ENCODE measurements at places on chromosomes 6 and 20.
A peak's percentile ranks its signal among the peaks of the same experiment; 100 is the strongest.

GRCh38 chr6:149357726-149358538 lies 40.4 kb downstream of the TAB2 start:
- no peak for DNase-seq

DNA sequence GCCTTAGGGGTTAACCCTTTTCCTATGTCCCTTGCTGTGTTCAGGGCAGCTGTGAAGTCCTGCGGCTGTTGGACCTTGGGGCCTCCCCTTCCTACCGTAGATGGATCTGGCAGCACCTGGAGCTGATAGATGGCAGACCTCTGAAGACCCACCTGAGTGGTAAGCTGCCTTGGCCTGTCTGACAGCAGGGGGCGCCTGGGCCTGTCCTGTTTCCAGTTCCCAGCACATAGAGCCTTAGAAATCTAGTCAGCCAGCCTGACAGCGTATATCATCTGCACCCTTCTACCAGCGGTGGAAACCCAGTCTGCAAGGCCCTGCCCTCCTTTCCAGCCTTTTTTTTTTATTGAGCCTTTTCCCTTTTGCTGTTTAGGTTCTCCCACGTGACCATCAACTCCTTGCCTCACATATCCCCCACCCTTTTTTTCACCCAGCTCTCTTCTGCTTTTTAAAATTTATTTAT lies 26.6 kb downstream of the CNBD2 start:
- DNase-seq = peak; percentile 84

- no peak for DNase-seq
These were observed 69.3 kb downstream of the PTPN1 start for GRCh38 chr20:50579511-50579910.

GRCh38 chr6:37631295-37631694 lies 66.4 kb downstream of the MDGA1 start:
- DNase-seq = no peak

- DNase-seq = peak; percentile 10
These were observed 94.5 kb downstream of the PERP start for GRCh38 chr6:138012682-138013081.

- no peak for DNase-seq
These were observed 93.2 kb upstream of the HS3ST5 start for GRCh38 chr6:114435985-114436384.
